ENCODE measurements at places on chromosomes 4 and X.

GRCh38 chr4:158163941-158164767 lies 8.7 kb downstream of the GASK1B start:
- no peak overlapping the region for H3K27ac ChIP-seq
- no peaks in the 10 kb centered on the region for H3K36me3 ChIP-seq

GRCh38 chrX:104665691-104666090 lies 99.7 kb downstream of the IL1RAPL2 start:
- H3K27me3 ChIP-seq = no peaks in the 10 kb centered on the region
- no peaks in the 10 kb centered on the region for H3K36me3 ChIP-seq
- no peak for DNase-seq
- no peak overlapping the region for H3K4me3 ChIP-seq
- H3K27ac ChIP-seq = no peak overlapping the region
- H3K4me1 ChIP-seq = no peaks in the 10 kb centered on the region

GRCh38 chr4:138911909-138912703 lies 103.5 kb upstream of the NOCT start:
- no peaks in the 10 kb centered on the region for H3K36me3 ChIP-seq
- H3K4me3 ChIP-seq = no peak overlapping the region
- H3K27me3 ChIP-seq = no peaks in the 10 kb centered on the region
- no peak overlapping the region for H3K27ac ChIP-seq
- no peak for DNase-seq
- peaks cover 13% of the 10 kb centered on the region for H3K4me1 ChIP-seq

GRCh38 chrX:69289046-69289792 lies 124.0 kb upstream of the PJA1 start:
- H3K4me3 ChIP-seq = no peak overlapping the region
- H3K4me1 ChIP-seq = no peaks in the 10 kb centered on the region
- no peaks in the 10 kb centered on the region for H3K27me3 ChIP-seq
- no peaks in the 10 kb centered on the region for H3K36me3 ChIP-seq

- H3K36me3 ChIP-seq = no peaks in the 10 kb centered on the region
- H3K27ac ChIP-seq = no peak overlapping the region
- no peak for DNase-seq
- no peaks in the 10 kb centered on the region for H3K4me1 ChIP-seq
- no peak overlapping the region for H3K4me3 ChIP-seq
- peaks cover 4% of the 10 kb centered on the region for H3K27me3 ChIP-seq
These were observed 123.5 kb downstream of the GABRB1 start for GRCh38 chr4:47154816-47155370.

DNA sequence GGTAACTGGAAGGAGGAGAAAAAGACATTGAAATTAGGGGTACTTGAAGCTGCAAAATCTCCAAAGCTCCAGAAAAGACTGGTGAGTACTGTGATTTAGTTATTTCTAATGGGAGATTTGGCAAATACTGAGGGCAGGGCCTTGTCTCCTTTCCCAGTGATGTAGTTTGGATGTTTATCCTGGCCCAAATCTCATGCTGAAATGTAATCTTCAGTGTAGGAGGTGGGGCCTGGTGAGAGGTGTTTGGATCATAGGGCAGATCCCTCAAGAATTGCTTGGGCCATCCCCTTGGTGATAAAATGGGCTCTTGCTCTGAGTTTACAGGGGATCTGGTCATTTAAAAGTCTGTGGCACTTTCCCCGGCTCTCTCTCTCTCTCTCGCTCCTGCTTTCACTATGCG lies 33.1 kb upstream of the GK start:
- no peak overlapping the region for H3K27ac ChIP-seq
- no peaks in the 10 kb centered on the region for H3K27me3 ChIP-seq
- DNase-seq = no peak
- H3K36me3 ChIP-seq = no peaks in the 10 kb centered on the region

GRCh38 chrX:11663875-11664210 lies 1.9 kb downstream of the ARHGAP6 start:
- no peak overlapping the region for H3K27ac ChIP-seq
- H3K4me3 ChIP-seq = no peak overlapping the region
- H3K27me3 ChIP-seq = peaks cover 38% of the 10 kb centered on the region
- H3K4me1 ChIP-seq = no peaks in the 10 kb centered on the region
- H3K36me3 ChIP-seq = no peaks in the 10 kb centered on the region
- DNase-seq = no peak

- H3K4me1 ChIP-seq = no peaks in the 10 kb centered on the region
- H3K27ac ChIP-seq = no peak overlapping the region
- no peaks in the 10 kb centered on the region for H3K36me3 ChIP-seq
- no peak for DNase-seq
- no peak overlapping the region for H3K4me3 ChIP-seq
- H3K27me3 ChIP-seq = no peaks in the 10 kb centered on the region
These were observed 85.5 kb downstream of the TACR3 start for GRCh38 chr4:103634236-103634635.

DNA sequence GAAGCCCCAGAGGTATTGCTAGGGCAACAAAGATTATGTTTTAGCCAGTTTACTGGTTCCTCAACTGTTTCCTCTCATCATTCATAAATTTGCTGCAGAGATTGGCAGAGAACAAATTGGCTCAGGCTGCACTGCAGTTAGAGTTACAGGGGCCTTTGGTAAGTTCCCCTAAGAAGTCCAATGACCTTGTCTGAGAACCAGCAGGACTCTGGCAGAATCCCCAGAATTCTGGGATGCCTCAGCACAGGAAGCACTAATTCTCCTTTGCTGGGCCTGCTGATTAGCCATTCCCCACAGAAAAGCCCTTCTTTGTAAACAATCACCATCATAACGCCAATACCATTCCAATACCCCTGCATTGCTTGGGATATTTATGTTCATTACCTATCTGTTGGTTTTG lies 151.3 kb downstream of the USP46 start:
- no peaks in the 10 kb centered on the region for H3K36me3 ChIP-seq
- H3K27me3 ChIP-seq = no peaks in the 10 kb centered on the region
- no peak for DNase-seq

DNA sequence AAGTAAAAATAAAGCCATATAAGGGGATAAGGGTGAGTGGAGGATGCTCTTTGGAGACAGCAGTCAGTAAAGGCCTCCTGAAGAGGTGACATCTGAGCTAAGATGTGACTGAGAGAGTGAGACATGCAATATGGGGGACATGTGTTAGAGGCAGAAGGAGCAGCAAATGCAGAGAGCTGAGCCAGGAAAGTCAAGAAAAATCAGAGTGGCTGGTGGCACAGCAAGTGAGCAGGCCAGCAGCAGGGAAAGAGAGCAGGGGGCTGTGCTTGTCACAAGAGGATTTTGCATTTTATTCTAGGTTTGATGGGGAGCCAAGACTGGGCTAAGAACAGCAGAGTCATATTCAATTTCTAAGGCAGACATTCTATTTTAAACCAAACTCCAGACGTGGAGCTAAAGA lies 394.5 kb downstream of the KCNIP4 start:
- H3K4me3 ChIP-seq = no peak overlapping the region
- H3K36me3 ChIP-seq = no peaks in the 10 kb centered on the region
- H3K27me3 ChIP-seq = peaks cover 2% of the 10 kb centered on the region
- no peak overlapping the region for H3K27ac ChIP-seq
- H3K4me1 ChIP-seq = no peaks in the 10 kb centered on the region

GRCh38 chr4:88060431-88060830 lies 53.0 kb downstream of the PKD2 start:
- H3K4me3 ChIP-seq = no peak overlapping the region
- no peaks in the 10 kb centered on the region for H3K27me3 ChIP-seq
- DNase-seq = no peak
- H3K27ac ChIP-seq = no peak overlapping the region
- no peaks in the 10 kb centered on the region for H3K4me1 ChIP-seq
- peaks cover 50% of the 10 kb centered on the region for H3K36me3 ChIP-seq

DNA sequence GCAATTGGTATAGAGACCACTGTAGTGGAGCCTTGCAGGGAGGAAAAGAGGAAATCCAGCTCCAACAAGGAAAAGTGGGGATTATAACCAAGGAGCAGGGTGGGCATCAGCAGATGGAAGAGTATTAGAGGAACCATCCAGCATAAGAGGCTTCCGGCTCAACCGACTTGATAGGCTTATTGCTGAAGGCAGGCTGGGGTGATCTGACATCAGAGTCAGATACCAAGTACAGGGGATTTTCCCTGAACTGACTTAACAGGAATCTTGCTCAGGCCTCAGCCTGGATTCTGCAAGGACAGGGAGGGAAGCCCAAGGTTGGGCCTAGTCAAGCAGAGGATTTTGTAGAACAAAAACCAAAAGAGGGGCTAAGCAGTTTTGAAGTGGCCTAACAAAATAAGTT lies 129.6 kb downstream of the DCLK2 start:
- H3K4me3 ChIP-seq = no peak overlapping the region
- H3K27ac ChIP-seq = no peak overlapping the region

GRCh38 chr4:39451423-39452023 lies 7.2 kb downstream of the RPL9 start:
- H3K36me3 ChIP-seq = peaks cover 64% of the 10 kb centered on the region
- no peak for DNase-seq
- H3K4me1 ChIP-seq = peaks cover 2% of the 10 kb centered on the region
- no peak overlapping the region for H3K27ac ChIP-seq
- H3K27me3 ChIP-seq = no peaks in the 10 kb centered on the region

DNA sequence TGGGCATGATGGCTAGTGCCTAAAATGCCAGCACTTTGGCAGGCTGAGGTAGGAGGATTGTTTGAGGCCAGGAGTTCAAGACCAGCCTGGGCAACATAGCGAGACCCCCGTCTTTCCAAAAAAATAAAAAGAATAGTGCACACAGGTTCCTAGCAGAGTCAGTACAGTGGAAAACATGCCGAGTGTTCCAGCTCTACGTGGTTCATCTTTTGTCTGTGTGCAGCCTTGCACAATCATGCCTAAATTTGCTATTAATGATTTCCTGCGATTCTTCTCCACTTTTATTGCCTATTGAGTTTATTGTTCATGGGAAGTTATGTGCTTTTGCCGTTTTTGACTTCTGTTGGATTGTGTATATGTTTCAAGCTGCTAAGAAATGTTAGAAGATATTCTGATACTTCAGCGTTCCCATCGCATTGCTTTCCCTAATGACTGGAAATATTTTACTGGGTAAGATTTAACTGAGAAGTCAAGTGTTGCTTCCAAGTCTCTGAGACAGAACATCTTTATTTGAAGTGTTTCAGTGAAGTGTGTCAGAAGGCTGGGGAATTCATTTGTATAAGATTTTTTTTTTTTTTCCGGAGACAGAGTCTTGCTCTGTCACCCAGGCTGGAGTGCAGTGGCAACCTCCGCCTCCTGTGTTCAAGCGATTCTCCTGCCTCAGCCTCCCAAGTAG lies 11.3 kb downstream of the DOCK11 start:
- H3K27me3 ChIP-seq = no peaks in the 10 kb centered on the region
- H3K4me1 ChIP-seq = no peaks in the 10 kb centered on the region
- H3K27ac ChIP-seq = no peak overlapping the region
- H3K36me3 ChIP-seq = no peaks in the 10 kb centered on the region
- H3K4me3 ChIP-seq = no peak overlapping the region
- no peak for DNase-seq

GRCh38 chrX:101349193-101349562 lies 636 bp upstream of the TIMM8A start:
- peak overlapping the region; percentile 57 for H3K27ac ChIP-seq
- peak overlapping the region; percentile 64 for H3K4me3 ChIP-seq
- no peaks in the 10 kb centered on the region for H3K27me3 ChIP-seq
- no peaks in the 10 kb centered on the region for H3K4me1 ChIP-seq
- no peak for DNase-seq

- H3K36me3 ChIP-seq = no peaks in the 10 kb centered on the region
- H3K4me1 ChIP-seq = no peaks in the 10 kb centered on the region
- DNase-seq = no peak
- no peaks in the 10 kb centered on the region for H3K27me3 ChIP-seq
- no peak overlapping the region for H3K4me3 ChIP-seq
- H3K27ac ChIP-seq = no peak overlapping the region
These were observed 302.9 kb downstream of the ARHGAP10 start for GRCh38 chr4:148034813-148035212.

DNA sequence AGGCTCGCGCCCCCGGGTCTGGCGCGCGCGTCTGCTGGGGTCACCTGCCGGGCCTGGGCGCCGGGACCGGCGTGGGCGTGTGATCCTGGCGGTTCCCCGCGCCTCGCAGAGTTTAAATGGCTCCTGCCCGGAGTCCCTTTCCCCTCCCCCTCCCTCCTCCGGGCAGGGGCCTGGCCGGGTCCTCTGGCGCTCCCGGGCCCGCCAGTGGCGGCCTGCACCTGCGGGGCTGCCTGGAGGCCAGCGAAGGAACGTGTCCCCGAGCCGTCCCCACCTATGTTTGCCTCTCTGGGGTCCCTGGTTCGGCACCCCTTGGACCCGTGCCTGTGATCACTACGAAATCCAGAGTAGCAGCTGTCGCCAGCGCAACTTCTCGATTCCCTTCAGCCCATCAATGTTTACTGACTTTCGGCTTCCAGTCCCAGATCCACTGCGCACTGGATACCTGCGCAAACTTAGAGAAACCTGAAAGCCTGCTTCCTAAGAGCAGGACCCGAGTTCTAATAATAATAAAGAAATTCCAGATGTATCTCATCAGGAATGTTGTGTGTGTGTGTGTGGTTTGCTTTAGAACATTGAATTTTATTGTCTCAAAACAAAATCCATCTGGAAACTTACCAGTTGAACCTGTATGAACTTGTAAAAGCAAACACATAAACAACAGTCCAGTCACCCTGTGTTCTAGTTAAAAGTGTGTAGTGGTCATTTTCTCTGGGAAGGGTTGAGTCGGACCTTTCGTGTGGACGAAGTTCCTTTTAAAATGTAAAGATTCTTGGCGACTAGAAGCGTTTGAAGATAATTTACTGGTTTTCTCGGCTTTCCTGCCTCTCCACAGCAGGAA lies 788 bp downstream of the SHROOM2 start:
- H3K4me3 ChIP-seq = peak overlapping the region; percentile 85
- no peak for DNase-seq

DNA sequence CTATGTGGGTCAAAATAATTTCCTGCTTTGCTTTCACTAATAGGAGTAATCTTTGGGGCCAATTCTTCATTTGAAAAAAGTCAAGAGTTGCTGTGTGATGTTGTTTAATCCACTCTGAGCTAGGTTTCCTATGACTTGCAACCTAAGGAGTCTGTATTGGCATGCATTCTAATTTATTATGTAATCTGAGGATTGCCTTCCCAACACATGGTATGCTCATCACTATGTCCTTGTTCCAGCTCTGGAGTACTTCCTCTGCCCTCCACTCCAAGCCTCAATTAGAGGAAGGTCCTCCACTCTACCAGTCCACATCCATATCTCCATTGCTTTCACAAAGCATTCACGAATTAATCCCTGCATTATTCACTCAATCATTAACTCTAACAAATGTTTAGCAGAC lies 56.1 kb downstream of the PPP3CA start:
- H3K4me3 ChIP-seq = no peak overlapping the region
- no peak overlapping the region for H3K27ac ChIP-seq
- H3K4me1 ChIP-seq = no peaks in the 10 kb centered on the region
- no peaks in the 10 kb centered on the region for H3K27me3 ChIP-seq
- H3K36me3 ChIP-seq = peaks cover 3% of the 10 kb centered on the region

DNA sequence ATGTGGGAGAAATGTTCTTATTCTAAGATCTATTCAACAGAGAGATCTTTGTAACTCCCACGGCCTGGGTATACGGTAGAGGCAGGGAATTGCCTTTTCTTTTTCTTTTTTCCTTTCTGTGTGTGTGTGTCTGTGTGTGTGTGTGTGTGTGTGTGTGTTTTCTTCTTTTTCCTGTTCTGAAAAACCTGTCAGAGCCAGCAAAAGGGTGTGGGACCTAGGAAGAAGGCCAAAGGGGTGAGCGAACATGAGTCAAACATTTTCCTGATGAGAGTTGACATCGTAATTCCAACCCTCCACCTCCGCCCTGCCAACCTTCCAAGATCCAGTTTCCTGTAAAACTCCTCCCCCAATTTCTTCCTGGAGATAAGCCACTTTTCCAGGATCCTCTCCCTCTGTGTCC lies 2.8 kb upstream of the CHIC2 start:
- no peaks in the 10 kb centered on the region for H3K27me3 ChIP-seq
- H3K4me1 ChIP-seq = peaks cover 36% of the 10 kb centered on the region
- 0 out of 2 replicates have a peak, but pooled peaks cover 4% of the 10 kb centered on the region for H3K36me3 ChIP-seq
- no peak overlapping the region for H3K4me3 ChIP-seq

GRCh38 chrX:142068365-142068764 lies 136.7 kb downstream of the MAGEC2 start:
- DNase-seq = no peak
- H3K36me3 ChIP-seq = no peaks in the 10 kb centered on the region
- no peak overlapping the region for H3K4me3 ChIP-seq
- no peaks in the 10 kb centered on the region for H3K4me1 ChIP-seq
- H3K27ac ChIP-seq = no peak overlapping the region
- no peaks in the 10 kb centered on the region for H3K27me3 ChIP-seq
